ENCODE measurements at places on chromosomes 1 and 21.

GRCh38 chr1:203324105-203325025 lies 19.0 kb downstream of the BTG2 start:
- no peak for DNase-seq

DNA sequence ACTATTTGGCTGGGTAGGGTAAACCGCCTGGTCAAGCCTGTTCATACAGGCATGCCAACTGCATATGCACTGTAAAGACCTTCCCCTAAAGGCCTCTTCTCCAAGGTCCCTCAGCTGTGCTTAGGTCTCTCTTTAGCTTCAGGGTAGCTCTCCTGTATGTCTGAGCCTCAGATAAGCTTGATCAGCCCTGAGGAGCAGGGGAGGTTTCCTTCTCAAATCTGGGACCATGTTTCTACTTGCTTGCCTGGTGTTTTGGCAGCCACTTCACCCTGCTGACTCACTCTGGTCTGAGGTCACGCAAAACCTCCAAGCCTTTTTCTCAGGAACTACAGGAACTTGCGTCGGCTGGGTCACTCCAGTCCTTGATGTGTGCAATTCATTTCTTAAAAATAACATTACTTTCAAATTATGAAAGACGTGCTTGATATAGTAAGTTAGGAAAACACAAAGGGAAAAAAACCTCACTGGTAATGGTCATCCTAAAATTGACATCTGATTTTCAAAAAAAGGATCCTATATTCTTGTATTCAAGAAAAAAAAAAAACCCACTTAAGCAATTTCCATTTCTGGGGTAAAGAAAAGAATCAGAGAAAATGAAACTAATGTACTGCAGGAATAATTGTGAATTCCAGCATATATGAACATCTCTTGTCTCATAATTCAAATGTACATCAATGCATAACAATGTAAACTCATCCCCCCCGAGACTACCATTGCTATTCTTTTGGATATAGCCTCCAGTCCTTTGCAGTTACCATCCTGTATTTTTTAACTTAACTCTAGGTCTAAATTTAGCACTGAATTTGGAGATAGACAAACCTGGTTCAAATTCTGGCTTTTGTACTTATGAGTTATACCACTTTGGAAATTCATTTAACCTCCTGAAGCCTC lies 24.8 kb upstream of the RNF19B start:
- DNase-seq: no peak

- DNase-seq: no peak
These were observed 82.7 kb downstream of the SIK1 start for GRCh38 chr21:43343992-43344886.

DNA sequence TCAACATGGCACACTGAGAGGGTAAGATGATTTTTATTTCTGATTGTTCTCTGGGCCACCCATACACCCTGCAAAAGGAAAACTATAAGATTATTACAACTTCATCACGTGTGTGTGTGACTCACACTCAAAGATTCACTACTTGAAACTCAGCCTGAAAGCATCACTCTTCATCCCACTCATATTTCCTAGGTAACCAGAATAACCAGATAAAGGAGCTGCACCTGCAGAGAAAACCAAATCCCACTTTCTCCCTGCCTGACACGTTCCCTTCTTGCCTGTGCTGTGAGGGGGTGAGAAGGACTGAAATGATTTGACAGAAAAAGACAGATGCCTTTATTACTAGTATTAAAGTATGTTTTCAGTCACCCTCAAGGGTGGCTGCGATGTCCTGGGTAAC lies 131.6 kb downstream of the TGFBR3 start:
- DNase-seq: no peak

- DNase-seq: no peak
These were observed 82.2 kb upstream of the AK4 start for GRCh38 chr1:65065524-65066418.

Measured in NCI-H2227 treated with DMSO at 0.1 percent for 48 hours (cell line).